ENCODE measurements at places on chromosomes 7 and 10.

- no peak for DNase-seq
- H3K27me3 ChIP-seq: no peaks in the 10 kb centered on the region
- H3K4me1 ChIP-seq: no peaks in the 10 kb centered on the region
- H3K27ac ChIP-seq: no peak overlapping the region
Observed at GRCh38 chr7:83695128-83695960, 46.4 kb upstream of the SEMA3E start.

GRCh38 chr7:140877249-140877524, 47.5 kb downstream of the BRAF start:
- DNase-seq: no peak
- H3K27ac ChIP-seq: no peak overlapping the region
- no peak overlapping the region for H3K4me3 ChIP-seq
- peaks cover 16% of the 10 kb centered on the region for H3K4me1 ChIP-seq

GRCh38 chr10:32362571-32362970, 15.6 kb upstream of the EPC1 start:
- H3K4me1 ChIP-seq: no peaks in the 10 kb centered on the region
- no peak for DNase-seq
- H3K27ac ChIP-seq: no peak overlapping the region
- no peaks in the 10 kb centered on the region for H3K27me3 ChIP-seq
- no peaks in the 10 kb centered on the region for H3K36me3 ChIP-seq

DNA sequence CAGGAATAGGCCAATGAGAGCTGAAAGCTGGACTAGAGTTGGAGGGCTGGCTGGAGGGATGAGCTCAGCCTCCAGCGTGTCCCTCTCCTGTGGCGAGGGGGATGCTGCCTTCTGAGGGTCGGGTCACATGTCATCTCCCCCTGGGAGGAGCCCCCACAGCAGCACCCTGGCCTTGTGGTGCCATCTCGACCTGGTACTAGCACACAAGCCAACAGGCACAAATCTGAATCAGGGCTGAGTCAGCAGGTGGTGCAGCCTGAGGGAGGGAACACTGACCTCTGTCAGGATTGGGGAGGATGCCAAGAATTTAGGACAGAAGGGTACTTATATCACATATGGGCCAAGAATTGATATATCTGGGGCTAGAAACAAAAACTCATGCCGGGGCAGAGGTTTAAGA, 280.4 kb downstream of the CELF2 start:
- H3K4me3 ChIP-seq: no peak overlapping the region
- H3K27ac ChIP-seq: no peak overlapping the region
- peaks cover 15% of the 10 kb centered on the region for H3K4me1 ChIP-seq

- H3K4me1 ChIP-seq: peaks cover 6% of the 10 kb centered on the region
- H3K36me3 ChIP-seq: no peaks in the 10 kb centered on the region
- peak overlapping the region; percentile 33 for H3K27ac ChIP-seq
- no peaks in the 10 kb centered on the region for H3K27me3 ChIP-seq
- no peak for DNase-seq
- H3K4me3 ChIP-seq: no peak overlapping the region
Observed at GRCh38 chr10:75663947-75664664, 232.7 kb downstream of the LRMDA start.

- H3K27ac ChIP-seq: no peak overlapping the region
- no peak overlapping the region for H3K4me3 ChIP-seq
- H3K36me3 ChIP-seq: no peaks in the 10 kb centered on the region
- no peak for DNase-seq
Observed at GRCh38 chr10:69952821-69953221, 99.8 kb upstream of the MACROH2A2 start.

DNA sequence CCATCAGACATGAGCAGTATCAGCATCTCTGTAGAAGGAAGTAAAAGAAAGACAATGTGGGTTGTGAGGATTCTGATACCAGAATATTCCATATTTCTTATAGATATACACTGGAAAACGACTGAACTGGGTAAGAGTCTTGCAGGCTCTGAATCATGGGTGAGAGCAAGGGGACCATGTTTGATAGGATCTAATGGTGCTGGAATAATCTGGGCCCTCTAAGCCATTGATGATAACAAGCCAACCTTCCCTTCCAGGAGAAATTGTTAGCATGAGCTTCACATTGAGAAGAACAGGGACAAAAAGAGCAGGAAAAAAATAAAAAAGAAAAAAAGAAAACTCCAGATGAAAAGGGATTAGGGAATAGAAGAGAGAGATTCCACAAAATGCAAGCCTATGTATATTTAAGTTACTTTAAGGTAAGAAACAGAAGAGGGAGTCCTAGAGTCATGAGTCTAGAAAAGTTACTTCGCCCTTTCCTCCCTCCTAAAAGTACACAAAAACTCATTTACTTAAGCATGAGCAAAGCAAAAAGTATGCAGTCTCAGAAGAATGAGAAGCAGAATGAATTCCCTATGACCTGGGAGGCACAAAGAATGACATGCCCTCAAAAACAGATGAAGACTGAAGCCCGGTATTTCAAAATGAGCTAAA, 181.9 kb downstream of the TMEM26 start:
- DNase-seq: no peak
- no peak overlapping the region for H3K4me3 ChIP-seq
- H3K4me1 ChIP-seq: no peaks in the 10 kb centered on the region
- no peak overlapping the region for H3K27ac ChIP-seq
- H3K36me3 ChIP-seq: no peaks in the 10 kb centered on the region
- H3K27me3 ChIP-seq: no peaks in the 10 kb centered on the region

GRCh38 chr7:99563650-99564049, 5.2 kb downstream of the ZNF655 start:
- H3K27ac ChIP-seq: peak overlapping the region; percentile 99
- peaks cover 39% of the 10 kb centered on the region for H3K4me1 ChIP-seq
- no peaks in the 10 kb centered on the region for H3K27me3 ChIP-seq
- peaks cover 6% of the 10 kb centered on the region for H3K36me3 ChIP-seq
- H3K4me3 ChIP-seq: no peak overlapping the region

- H3K4me1 ChIP-seq: no peaks in the 10 kb centered on the region
- DNase-seq: no peak
- H3K4me3 ChIP-seq: no peak overlapping the region
- H3K27me3 ChIP-seq: no peaks in the 10 kb centered on the region
Observed at GRCh38 chr7:83096065-83096580, 66.6 kb downstream of the PCLO start.

- no peaks in the 10 kb centered on the region for H3K4me1 ChIP-seq
- no peak overlapping the region for H3K4me3 ChIP-seq
- H3K36me3 ChIP-seq: no peaks in the 10 kb centered on the region
- no peak for DNase-seq
- H3K27me3 ChIP-seq: no peaks in the 10 kb centered on the region
- H3K27ac ChIP-seq: no peak overlapping the region
Observed at GRCh38 chr10:21217107-21217506, 308.4 kb downstream of the SKIDA1 start.

DNA sequence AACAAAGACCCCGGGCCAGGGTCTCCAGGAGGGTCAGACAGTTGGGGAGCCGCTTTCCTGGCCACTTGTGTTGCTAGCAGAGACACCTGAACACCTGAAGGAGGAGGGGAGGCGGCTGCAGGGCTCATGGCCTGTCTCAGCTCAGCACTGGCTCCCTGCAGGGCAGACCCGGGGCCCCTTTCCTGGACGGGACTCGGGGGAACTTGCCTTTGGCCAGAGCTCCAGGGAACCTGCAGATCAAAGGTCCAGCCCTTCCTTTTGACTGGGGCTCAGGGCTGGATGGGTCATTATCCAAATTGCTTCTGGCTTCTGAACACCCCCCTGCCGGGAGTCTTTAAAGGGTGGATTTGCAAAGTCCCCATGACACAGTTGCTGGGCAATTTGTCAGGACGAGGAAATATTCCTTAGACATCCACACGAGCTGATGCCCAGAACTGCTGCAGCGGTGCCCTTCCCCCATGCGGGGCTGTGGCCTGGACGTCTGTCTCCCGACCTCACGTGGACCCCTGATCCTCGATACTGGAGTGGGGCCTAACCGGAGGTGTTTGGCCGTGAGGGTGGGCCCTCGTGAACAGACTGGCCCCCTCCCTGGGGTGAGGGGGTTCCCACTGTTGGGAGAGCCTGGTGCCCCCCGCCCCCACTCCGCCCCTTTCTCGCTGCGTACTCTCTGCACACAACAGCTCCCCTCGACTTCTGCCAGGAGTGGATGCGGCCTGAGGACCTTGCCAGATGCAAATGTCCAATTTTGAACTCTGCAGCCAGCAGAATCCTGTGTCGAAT, 194.3 kb downstream of the ELFN1 start:
- no peaks in the 10 kb centered on the region for H3K36me3 ChIP-seq
- no peak for DNase-seq
- no peaks in the 10 kb centered on the region for H3K27me3 ChIP-seq

GRCh38 chr10:19832699-19833098, 16.5 kb downstream of the PLXDC2 start:
- DNase-seq: no peak
- H3K4me3 ChIP-seq: no peak overlapping the region
- no peaks in the 10 kb centered on the region for H3K36me3 ChIP-seq
- no peaks in the 10 kb centered on the region for H3K27me3 ChIP-seq
- H3K4me1 ChIP-seq: peaks cover 15% of the 10 kb centered on the region

- no peak overlapping the region for H3K4me3 ChIP-seq
- H3K27ac ChIP-seq: no peak overlapping the region
- H3K4me1 ChIP-seq: no peaks in the 10 kb centered on the region
- no peaks in the 10 kb centered on the region for H3K36me3 ChIP-seq
Observed at GRCh38 chr10:48777110-48777509, 92.4 kb downstream of the WDFY4 start.

- no peak overlapping the region for H3K4me3 ChIP-seq
- no peak for DNase-seq
- no peaks in the 10 kb centered on the region for H3K36me3 ChIP-seq
Observed at GRCh38 chr10:68402276-68402675, 4.8 kb downstream of the RUFY2 start.

- H3K4me1 ChIP-seq: peaks cover 54% of the 10 kb centered on the region
- no peak for DNase-seq
Observed at GRCh38 chr10:122112021-122112616, 123.2 kb downstream of the TACC2 start.

GRCh38 chr10:114715171-114715670, 57.1 kb upstream of the ABLIM1 start:
- no peak for DNase-seq
- peak overlapping the region; percentile 54 for H3K27ac ChIP-seq
- peaks cover 10% of the 10 kb centered on the region for H3K4me1 ChIP-seq
- no peaks in the 10 kb centered on the region for H3K36me3 ChIP-seq

DNA sequence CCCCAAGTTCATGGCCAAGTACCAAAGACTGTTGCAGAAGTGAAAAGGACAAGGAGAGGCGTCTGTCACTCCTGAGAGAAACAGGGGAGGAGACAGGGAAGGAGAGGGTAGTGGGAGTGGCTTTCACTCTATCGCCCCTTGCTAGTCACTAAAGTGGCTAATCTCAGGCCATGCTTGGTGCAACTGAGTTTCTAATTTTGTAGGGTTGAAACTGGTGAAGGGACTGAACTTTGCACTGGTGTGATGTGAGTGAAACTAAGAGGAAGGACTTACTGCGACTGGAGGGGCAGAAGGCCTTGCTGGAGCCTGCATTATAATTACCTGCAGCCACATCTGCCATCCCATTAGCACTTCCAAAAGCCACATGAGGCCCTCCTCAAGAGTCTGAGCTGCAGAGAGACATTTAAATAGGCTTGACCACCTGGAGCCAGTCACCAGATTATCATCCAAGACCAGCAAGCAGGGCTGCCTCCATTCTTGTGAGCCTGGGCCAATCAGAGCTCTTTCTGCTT, 107.2 kb upstream of the EEPD1 start:
- no peaks in the 10 kb centered on the region for H3K36me3 ChIP-seq
- no peak for DNase-seq
- H3K27ac ChIP-seq: no peak overlapping the region
- H3K4me3 ChIP-seq: no peak overlapping the region

DNA sequence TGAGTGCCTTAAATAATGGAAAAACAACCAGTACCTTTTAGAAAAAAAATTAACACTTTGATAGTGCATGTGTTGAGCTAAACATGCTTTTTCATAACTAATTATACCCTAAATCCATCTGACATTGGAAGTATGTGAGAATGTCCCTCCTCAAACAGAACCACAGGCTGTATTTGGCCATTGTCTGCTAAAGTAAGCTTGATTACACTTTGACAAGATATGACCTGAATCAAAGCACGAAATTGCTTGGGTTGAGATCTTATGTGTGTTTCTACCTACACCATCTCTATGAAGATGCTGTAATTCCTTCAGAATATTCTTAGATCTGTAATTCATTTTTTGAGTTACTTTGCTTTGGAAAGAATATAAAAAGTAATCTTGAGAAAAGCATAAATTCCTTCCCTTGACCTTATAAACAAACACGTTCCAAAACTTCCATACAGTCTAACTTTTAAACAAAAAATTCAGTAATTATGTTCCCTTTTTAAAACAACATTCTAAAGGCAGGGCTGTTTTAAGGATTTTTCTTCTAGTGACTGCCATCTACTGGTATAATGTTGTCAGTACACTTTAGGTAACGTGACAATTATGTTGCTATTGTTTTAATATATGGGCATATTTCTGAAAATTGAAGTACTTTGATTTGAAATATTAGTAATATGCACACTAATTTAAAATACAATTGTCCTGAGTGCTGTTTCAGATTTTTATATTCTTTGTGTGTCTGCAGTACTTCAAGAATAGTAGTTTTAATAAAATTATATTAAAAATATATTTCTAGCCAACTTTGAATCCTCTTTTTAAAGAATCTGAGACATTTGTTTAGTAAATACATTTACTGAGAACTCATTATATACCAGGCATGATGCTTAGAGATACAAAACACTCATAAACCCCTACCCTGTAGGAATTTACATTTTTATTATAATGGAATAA, 20.9 kb downstream of the CD36 start:
- no peaks in the 10 kb centered on the region for H3K4me1 ChIP-seq
- no peak overlapping the region for H3K4me3 ChIP-seq
- no peak for DNase-seq

- H3K27ac ChIP-seq: no peak overlapping the region
- H3K4me1 ChIP-seq: no peaks in the 10 kb centered on the region
- no peaks in the 10 kb centered on the region for H3K27me3 ChIP-seq
- no peak for DNase-seq
- H3K4me3 ChIP-seq: no peak overlapping the region
- no peaks in the 10 kb centered on the region for H3K36me3 ChIP-seq
Observed at GRCh38 chr10:89543841-89544240, 8.4 kb upstream of the SLC16A12 start.

- no peak overlapping the region for H3K27ac ChIP-seq
- no peaks in the 10 kb centered on the region for H3K4me1 ChIP-seq
- DNase-seq: no peak
Observed at GRCh38 chr10:82267465-82267864, 392.5 kb downstream of the NRG3 start.

- peaks cover 6% of the 10 kb centered on the region for H3K4me1 ChIP-seq
- no peak overlapping the region for H3K27ac ChIP-seq
- H3K27me3 ChIP-seq: no peaks in the 10 kb centered on the region
- DNase-seq: no peak
- no peak overlapping the region for H3K4me3 ChIP-seq
Observed at GRCh38 chr7:119256446-119257131, 1016.4 kb upstream of the KCND2 start.

- peak overlapping the region; percentile 98 for H3K27ac ChIP-seq
- peaks cover 9% of the 10 kb centered on the region for H3K4me1 ChIP-seq
- no peak for DNase-seq
- no peaks in the 10 kb centered on the region for H3K36me3 ChIP-seq
Observed at GRCh38 chr7:27739301-27739908, 557 bp upstream of the TAX1BP1 start.
